ENCODE measurements at places on chromosomes 2 and 18. TPM values are rescaled to one million over a fixed set of nuclear protein-coding genes. Genes with fewer than 3 reads are reported as not detected.

The MTERF4 gene
- total RNA-seq: 34.6 TPM

DNA sequence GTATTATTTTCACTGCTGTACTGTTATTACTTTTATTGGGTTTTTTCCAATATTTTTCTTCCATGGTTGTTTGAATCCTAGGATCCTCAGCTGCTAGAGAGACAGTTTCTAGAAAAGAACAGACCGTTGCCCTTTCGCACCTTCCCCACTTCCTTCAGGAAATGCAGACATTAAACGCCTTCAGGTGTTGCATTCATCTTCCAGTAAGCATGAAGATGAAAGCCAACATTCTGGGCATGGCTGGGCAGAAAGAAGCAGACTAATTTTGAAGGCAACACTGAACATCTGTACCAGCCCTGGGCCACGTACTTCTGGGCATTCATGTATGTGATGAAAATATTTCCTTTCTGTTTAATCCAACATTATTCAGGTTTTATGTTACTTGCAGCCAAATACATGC lies 51.0 kb downstream of the AKAIN1 start:
- H3K27me3 ChIP-seq: no peaks in the 10 kb centered on the region
- no peaks in the 10 kb centered on the region for H3K4me1 ChIP-seq
- H3K36me3 ChIP-seq: no peaks in the 10 kb centered on the region
- no peak overlapping the region for H3K4me3 ChIP-seq

- no peak overlapping the region for H3K4me3 ChIP-seq
- H3K27ac ChIP-seq: no peak overlapping the region
- no peak for DNase-seq
- H3K36me3 ChIP-seq: no peaks in the 10 kb centered on the region
Measured at GRCh38 chr2:120360307-120360855, 14.4 kb downstream of the INHBB start.

DNA sequence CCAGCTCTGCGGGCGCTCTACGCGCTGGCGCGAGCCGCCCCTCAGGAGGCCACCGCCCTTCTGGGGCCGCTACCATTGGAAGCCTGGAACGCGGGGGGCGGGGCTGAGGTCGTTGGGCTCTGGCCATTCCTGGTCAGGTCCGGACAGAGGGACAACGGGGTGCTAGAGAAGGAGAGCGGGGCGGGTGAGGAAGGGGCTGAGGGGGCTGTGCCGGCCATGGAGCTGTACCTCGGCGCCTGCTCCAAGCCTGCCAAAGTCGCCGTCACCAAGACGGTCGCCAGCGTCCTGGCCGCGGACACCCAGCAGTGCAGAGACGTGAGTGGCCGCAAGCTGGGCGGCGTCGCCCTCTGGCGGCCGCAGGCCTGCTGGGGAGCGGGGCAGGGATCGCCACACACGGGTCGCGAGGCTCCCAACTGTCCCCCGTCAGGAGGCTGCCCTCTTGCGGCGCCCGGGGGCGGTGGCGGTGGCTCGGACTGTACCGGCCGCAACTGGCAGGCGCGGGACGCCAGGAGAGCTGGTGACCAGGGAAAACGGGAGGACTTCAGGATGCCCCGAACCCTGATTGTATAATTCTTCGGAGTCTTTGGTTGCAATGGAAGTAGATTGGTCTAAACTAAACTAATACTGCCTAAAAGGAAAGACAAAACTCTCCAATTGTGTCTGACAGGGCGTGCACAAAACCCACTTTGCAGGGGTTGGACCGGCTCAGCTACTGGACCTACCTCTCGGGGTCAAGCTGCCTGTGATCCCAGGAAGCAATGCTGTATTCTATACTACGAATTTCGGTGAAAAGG lies at the start of gene FSIP2:
FSIP2 (plus strand) TSS at position 126 of the 794 bp plus-strand sequence; CDS start at position 217, 91 bp downstream.
- H3K36me3 ChIP-seq: no peaks in the 10 kb centered on the region
- peaks cover 14% of the 10 kb centered on the region for H3K27me3 ChIP-seq
- DNase-seq: peak; percentile 72
- H3K27ac ChIP-seq: no peak within 1 kb of the TSS

DNA sequence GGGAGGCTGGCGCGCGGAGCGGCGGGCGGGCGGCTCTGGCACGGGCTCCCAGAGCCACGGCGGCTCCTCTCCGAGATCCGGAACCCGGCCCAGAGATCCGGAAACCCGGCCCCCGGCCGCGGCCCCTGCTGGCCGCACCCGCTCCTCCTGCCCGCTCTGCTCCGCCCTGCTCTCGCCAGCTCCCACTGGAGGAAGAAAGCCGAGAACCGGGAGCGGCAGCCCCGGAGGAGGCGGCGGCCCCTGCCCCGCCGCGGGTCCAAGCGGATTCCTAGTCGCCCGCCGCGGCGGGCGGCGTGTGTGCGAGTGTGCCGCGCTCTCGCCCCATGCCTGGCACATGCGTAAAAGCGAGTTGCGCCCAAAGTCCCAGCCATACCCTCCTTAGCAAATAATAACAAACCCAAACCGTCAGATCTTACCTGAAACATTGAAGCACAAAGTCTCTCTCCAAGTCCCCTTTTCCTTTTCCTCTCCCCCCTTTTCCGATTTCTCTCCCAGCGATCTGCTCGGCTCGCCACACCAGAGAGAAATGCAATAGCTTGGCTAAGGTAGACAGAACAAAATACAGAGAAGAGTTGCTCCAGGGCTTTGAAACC lies 108.7 kb upstream of the KCTD1 start:
- no peaks in the 10 kb centered on the region for H3K27me3 ChIP-seq
- peak; percentile 92 for DNase-seq
- H3K4me3 ChIP-seq: peak overlapping the region; percentile 65
- peaks cover 13% of the 10 kb centered on the region for H3K4me1 ChIP-seq
- H3K27ac ChIP-seq: peak overlapping the region; percentile 82

DNA sequence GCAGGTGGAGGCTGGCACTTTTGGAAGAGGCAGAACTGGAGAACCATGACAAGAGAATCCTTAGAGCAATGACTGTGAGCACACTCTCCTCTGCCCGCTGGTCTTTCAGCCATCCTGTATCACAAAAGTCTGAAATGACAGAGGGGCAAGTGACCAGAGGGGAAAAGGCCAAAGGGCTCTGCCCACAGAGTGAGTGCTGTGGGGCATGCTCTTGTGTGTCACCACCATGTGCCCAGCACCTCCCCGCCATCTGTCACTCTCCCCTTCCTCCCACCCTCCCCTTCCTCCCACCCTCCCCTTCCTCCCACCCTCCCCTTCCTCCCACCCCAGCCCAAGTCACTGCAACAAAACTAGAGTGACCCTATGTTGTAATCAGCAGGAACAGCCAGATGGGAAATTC lies 31.9 kb downstream of the DAW1 start:
- no peak for DNase-seq
- no peaks in the 10 kb centered on the region for H3K36me3 ChIP-seq
- H3K27me3 ChIP-seq: no peaks in the 10 kb centered on the region
- no peak overlapping the region for H3K27ac ChIP-seq

The INSIG2 gene
- 42.0 TPM for total RNA-seq

The INPP5D gene
- 33.3 TPM for total RNA-seq

- peaks cover 15% of the 10 kb centered on the region for H3K4me1 ChIP-seq
- H3K27ac ChIP-seq: peak overlapping the region; percentile 74
- no peak overlapping the region for H3K4me3 ChIP-seq
- no peak for DNase-seq
- no peaks in the 10 kb centered on the region for H3K36me3 ChIP-seq
Measured at GRCh38 chr2:240251848-240252190, 111.4 kb upstream of the OTOS start.

- no peak overlapping the region for H3K27ac ChIP-seq
- H3K36me3 ChIP-seq: no peaks in the 10 kb centered on the region
- no peak overlapping the region for H3K4me3 ChIP-seq
- no peaks in the 10 kb centered on the region for H3K27me3 ChIP-seq
- no peaks in the 10 kb centered on the region for H3K4me1 ChIP-seq
- DNase-seq: no peak
Measured at GRCh38 chr2:40654346-40654745, 202.5 kb upstream of the SLC8A1 start.

DNA sequence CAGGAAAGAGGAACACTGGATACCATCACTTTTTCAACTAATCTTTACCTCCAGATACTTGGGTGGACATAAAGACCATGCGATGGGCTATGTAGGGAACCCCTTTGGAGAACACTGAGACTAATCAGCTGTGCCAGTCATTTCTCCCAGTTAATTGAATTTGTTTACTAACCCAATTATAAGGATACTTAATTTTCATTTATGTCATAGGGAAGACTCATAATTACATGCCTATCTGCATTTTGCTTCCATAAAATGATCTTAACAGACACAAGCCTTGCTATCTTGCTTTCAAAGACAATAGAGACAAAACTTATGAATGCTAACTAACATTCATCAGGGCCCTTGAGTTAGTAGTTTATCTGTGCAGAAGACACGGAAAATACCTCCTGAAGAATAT lies 68.9 kb upstream of the CAVIN2 start:
- no peaks in the 10 kb centered on the region for H3K36me3 ChIP-seq
- no peak for DNase-seq
- H3K27me3 ChIP-seq: no peaks in the 10 kb centered on the region
- no peak overlapping the region for H3K27ac ChIP-seq

DNA sequence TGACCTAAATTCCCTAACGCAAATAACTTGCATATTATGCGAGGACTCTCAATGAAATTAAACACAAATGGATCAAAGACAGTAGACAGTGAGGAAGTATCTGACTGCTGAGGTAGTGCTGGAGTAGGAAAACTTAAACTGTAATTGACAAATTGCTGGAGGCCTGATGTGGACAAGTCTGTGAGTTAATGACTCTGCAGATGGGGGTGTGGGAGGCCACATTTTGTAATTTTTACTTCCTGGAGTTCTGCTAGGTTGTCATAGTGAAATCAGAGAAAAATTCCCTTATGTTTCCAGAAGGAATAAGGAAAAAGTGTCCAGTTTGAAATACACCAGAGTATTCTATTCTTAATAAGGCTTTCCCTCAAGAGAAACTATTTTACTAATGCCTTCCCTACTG lies 333.0 kb upstream of the CNTNAP5 start:
- no peaks in the 10 kb centered on the region for H3K4me1 ChIP-seq
- no peak overlapping the region for H3K4me3 ChIP-seq
- no peaks in the 10 kb centered on the region for H3K36me3 ChIP-seq
- H3K27me3 ChIP-seq: no peaks in the 10 kb centered on the region

DNA sequence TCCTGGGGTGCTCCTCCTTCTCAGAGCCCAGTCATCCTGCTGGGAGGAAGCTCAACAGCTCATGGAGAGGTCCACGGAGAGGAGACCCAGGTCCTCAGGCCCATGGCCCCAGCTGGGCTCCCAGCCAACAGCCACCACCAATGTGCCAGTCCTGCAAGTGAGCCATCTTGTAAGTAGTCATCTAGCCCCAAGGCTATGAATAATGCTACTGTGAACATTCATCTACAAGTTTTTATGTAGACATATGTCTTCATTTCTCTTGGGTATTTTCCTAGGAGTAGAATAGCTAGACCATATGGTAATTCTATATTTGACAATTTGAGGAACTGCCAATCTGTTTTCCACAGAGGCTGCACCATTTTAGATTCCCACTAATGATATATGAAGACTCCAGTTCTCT lies 166.1 kb downstream of the MTCL1 start:
- H3K27ac ChIP-seq: no peak overlapping the region
- H3K4me1 ChIP-seq: no peaks in the 10 kb centered on the region
- no peaks in the 10 kb centered on the region for H3K27me3 ChIP-seq
- H3K4me3 ChIP-seq: no peak overlapping the region

Data from upper lobe of right lung (tissue), 1 donor.